ENCODE measurements at places on chromosomes 13 and 19.

DNA sequence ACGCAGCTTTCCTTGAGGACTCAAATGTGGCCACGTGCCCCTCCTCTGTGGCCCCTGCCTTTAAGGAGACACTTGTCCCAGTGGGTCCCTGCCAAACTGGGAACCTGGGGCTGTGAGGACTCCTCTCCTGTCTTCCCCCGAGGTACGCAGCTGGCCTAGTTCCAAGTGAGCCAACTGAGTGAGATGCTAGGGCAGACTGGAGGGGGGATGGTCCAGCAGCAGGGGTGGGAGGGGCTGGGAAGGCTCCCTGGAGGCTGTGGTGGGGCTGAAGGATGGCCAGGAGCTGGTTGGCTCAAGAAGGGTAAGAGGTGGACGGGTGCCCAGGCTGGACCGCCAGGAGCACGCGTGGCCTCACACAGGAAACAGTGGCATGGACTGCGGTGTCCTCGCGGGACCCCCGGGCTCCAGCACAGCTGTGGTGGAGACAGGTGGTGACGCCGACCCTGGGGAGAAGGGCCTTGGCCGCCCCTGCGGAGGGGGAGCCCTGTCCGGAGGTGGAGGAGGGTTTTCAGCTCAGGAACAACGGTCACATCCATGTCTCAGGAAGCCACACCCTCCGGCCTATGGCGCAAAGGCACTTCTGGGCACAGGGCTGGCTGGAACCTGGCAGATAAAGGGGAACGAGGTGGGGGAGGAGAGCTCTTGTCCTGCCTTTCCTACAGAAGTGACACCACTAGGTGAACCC, 45.8 kb downstream of the MLLT1 start:
- DNase-seq = no peak

DNA sequence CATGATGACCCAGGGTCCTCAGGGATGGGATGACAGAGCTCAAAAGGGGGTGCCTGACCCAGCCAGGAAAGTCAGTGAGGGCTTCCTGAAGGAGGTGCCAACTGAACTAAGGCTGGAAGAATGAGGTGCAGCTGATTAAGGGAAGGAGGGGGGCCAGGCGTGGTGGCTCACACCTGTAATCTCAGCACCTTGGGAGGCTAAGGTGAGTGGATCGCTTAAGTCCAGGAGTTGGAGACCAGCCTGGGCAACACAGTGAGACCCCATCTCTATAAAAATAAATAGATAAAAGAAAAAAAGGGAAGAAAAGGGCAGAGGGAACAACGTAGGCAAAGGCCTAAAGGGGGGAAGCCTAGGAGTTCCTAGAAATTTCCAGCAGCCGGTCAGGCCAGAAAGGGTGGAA, 9.1 kb upstream of the LYPD3 start:
- no peak for DNase-seq

DNA sequence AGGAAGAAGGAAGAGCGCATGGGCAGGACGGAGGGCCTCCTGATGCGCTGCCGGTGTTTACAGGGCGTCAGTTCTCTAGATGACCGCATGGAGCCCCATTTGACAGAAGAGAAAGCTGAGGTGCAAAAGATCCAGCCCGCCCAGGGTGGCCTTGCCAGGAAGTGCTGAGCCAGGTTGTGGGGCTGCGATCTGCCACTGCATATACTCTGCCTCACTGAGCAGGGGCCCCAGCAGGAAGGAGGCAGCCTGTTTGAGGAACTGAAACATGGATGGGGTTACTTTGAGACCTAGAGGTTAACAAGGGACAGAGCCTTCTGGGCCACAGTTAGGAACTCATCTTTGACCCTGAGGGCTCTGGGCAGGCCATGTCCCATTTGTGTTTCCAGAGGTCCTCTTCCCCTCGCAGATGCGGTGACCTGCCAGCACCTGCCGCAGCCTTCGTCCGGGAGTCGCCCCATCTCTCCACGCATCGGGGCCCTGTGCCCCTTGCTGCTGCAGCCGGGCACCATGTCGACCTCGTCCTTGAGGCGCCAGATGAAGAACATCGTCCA, 3.2 kb downstream of the EPN1 start:
- DNase-seq = no peak

DNA sequence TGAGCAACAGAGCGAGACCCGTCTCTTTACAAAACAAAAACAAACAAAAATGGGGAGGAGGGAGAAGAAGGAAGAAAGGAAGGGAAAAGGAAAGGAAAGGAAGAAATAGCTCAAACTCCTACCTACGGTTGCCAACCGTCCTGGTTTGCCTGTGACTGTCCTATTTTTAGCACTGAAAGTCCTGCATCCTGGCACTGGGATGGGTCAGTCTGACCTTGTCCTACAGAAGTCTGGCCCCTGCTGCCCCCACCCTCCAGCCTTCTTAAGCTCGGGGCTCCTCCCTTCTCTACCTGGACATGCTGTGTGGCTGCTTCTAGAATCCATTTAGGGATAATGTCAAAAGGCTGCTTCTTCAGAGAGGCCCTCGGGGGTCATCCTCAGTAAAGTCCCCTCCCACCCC, 1.2 kb upstream of the STXBP2 start:
- DNase-seq = no peak

DNA sequence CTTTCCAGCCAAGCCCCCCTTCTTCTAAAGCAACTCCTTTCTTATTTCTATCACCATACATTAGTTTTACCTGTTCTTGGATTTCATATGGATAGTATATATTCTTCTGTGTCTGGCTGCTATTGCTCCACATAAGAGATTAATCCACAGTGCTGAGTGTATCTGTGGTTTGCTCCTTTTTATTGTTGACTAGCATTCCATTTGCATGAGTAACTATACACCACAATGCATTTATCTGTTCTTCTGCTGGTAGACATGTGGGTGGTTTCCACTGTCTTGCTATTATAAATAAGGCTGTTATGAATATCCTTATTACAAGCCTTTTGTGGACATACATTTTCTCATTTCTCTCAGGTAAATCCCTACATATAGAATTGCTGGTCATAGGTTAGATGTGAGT, 138.2 kb downstream of the SLC7A1 start:
- DNase-seq = peak; percentile 93

GRCh38 chr19:6524311-6524710, 6.5 kb upstream of the TNFSF9 start:
- DNase-seq = no peak

DNA sequence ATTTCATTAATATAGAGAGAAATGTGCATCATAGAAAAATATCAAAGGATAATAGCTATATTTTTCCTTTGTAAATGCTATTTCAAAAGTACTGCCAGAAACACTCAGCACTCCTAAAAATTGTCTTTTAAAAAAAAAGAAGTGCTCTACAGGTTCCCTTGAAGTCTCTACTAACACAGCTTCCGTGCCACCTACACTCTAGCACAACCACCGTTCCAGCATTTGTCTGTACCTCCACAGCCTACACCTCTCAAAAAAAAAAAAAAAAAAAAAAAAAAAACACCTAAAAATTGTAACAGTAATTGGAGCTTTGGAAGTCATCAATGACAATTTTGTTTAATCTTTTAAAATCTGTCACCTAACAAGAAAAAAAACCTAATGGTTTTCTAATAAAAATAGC, 485.6 kb downstream of the MYO16 start:
- no peak for DNase-seq

GRCh38 chr19:51702103-51702824, 9.1 kb downstream of the SPACA6 start:
- DNase-seq = peak; percentile 48

DNA sequence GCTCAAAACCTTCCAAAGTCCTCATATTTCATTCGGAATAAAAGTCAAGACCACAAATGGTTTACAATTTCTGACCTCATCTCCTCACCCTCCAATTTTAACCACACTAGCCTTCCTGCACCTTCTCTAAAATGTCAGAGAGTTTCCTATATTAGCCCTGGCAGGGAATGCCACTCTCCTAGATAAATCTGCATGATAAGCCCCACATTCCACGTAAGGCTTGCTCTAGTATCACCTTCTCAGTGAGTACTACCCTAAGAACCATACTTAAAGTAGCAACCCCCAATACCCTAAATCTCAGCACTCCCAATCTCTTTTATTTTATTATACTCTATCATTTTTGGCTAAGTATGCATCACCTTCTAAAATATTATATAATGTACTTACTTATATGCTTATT, 100.5 kb upstream of the SLITRK5 start:
- DNase-seq = no peak

DNA sequence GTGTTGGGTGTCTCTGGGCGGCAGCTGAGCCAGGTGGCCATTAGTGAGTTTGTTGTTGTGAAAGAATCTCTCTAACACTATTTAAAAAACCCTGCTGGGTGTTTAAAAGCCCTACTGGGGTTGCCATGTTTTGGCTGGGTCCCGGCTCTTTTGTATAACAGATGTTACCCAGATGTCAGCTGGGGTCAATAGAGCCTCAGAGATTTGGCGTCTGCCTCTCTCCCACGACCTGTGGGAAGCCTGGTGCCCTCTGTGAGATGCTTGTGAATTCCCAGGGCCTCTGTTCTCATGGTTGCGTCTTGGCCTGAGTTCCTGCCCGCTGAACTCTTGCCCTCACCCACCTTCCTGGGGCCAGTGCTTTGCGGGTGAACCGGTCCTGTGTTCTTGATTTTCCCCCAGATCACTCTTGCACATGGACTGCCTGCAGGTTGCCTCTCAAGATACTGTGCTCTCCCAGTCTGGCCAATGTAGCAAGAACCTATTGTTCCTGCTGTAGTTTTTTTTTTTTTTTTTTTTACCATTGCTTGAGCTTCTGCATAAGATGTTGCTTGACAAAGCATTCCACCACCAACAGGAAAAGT, 9.5 kb downstream of the NFILZ start:
- DNase-seq = no peak

DNA sequence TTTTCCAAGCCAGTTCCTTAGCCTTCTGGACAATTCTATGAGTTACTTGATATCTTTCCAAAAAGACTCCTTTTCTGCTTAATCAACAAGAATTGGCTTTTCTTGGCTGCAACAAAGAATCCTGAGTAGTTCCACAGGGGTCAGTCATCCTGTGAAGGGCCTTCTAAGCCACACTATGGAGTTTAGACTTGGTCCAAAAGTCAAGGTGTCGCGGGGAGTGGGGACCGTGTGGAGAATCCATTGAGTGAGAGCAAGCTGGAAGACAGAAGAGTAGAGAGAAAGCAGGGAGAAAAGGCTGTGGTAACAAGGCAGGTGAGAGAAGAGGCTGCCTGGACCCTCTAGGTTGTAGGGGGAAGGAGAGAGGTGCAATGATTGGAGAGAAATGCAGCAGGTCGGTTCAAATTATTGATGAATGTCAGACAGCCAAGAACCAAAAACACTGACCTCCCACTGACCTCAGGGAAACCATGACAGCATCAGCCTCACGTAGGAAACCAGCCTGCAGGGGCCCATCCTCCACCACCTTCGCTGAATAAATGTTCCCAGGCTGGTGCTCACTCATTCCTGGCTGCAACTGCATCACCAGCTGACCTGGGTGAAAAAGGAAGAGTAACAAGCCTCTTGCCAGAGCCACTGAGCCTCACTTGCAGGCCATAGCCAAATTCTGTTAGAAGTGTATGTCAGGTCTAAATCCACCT, 7.1 kb upstream of the IFT88 start:
- DNase-seq = no peak

GRCh38 chr19:38618590-38619360, at the start of gene EIF3K:
Gene EIF3K (plus strand): TSS chr19:38619188. CDS start chr19:38619269, 81 bp downstream.
- peak; percentile 97 for DNase-seq
